ENCODE measurements at places on chromosomes 3 and 15.
A peak's percentile ranks its signal among the peaks of the same experiment; 100 is the strongest.

DNA sequence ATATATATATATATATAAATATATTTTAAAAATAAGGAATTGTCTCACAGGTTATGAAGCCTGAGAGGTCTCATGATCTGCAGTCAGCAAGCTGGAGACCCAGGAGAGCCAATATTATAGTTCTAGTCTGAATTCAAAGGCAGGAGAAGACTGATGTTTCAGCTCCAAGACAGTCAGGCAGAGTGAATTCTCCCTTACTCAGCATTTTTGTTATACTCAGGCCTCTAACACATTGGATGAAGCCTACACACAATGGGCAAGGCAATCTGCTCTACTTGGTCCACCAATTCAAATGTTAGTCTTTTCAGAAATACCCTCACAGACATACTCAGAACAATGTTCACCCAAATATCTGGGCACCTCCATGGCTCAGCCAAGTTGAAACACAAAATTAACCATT is 157.2 kb downstream of the GOLIM4 start:
- DNase-seq: no peak

DNA sequence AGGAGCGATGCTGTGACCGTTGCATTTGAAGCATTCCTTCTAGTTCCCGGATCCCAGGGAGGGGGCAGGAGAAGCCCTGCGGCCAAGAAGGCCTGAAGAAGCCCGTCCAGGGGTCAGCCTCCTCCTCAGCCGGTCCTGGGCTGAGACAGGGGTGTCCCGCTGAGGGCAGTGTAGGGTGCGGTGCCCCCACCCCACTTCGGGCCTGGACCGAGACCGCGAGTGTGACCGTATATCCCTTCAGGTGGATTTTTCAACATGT is 2.8 kb downstream of the OCA2 start:
- DNase-seq: no peak

DNA sequence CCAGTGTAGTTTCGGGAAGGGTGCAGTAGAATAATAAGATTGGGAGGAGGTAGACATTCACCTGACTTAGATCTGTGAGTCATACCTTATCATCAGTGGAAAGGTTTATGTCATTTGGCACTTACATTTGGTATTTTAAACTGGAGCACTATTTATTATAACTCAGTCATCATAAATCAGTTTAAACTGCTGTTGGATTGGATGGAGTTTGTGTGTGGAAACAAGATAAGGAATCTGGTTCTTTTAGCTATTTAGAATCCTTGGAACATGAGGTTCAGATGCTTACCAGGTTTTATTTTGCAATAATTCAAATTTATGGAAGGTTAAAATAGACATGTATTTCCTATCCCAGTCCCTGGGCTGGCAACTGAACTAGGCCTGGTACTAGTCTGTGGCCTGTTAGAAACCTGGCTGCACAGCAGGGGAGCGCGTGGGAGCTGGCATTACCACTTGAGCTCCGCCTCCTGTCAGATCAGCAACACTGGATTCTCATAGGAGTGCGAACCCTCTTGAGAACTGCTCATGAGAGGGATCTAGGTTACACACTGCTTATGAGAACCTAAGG is 34.5 kb downstream of the ZFAND6 start:
- peak; percentile 6 for DNase-seq

- no peak for DNase-seq
These were observed 20.3 kb downstream of the GPR160 start for GRCh38 chr3:170058127-170058526.

DNA sequence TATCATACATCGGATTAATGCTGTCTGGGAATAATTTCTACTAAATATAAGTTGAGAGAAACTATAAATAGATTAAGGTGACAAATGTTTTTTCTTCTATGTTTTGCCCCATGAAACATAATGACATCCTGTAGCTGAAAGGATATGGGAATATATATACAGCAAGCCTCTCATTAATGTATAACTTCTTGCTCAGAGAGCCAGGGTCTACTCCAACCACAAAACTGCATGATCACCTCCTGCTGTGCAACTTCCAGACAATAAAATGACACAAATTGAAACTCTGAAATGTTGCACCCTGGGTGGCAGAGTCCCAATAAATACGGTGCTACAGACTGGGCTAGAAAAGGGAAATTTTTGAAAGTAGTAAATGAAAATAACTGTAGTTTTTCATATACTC is 571.9 kb upstream of the CBLB start:
- no peak for DNase-seq

- no peak for DNase-seq
These were observed 110.5 kb upstream of the PTPRG start for GRCh38 chr3:61450866-61451265.

DNA sequence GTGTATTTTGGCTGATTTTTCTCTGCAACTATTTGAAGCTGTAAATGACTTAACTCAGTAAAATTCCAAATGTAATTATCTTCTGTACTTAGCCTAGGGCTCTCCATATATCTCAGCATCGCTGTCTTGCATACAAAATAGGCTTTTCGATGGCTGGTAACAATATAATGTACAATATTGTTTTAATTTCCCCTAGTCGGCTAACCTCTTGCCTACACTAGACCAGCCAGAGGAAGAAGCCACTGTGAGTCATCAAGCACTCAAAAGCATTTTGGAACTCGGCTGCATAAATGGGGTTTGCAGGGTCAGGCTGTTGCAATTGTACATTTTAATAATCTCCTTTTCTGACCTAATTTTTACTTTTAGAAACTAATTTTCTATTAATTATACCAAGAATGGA is 583.8 kb downstream of the FOXP1 start:
- DNase-seq: no peak

GRCh38 chr3:128319741-128320141 is 146.9 kb downstream of the DNAJB8 start:
- no peak for DNase-seq

- DNase-seq: no peak
These were observed 120.1 kb downstream of the ABHD5 start for GRCh38 chr3:43810797-43811196.

DNA sequence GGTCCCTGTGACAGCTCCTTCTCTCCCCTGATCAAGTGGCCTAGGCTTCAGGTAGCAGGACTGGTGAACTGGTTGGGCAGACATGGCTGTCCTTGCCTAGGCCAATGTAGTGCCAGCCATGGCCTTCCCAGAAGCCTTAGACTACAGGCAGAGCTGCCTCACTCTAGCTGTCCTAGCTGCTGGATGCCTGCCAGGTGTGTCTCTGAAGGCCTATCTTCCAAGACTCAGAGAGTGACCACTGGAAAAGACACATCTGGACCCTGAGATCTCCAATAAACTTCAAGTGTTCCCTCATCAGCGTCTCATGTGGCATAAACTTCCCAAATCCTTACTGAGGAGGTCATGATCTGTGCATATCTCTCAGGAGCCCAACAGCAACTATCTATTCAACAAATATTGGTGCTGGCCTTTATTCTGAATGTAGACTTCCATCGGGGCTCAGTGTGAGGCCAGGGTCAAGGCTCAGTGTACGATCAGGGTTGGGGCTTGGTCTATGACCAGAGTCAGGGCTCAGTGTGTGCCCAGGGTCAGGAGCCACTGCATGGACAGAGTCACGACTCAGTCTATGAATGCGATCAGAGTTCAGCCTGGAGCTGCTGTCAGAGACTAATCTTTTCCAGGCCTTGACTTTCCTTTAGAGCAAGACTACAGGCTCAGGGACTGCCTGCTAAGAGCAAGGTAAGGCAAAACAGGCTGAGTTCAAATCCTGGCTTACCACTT is 36.5 kb upstream of the INSYN1 start:
- no peak for DNase-seq

DNA sequence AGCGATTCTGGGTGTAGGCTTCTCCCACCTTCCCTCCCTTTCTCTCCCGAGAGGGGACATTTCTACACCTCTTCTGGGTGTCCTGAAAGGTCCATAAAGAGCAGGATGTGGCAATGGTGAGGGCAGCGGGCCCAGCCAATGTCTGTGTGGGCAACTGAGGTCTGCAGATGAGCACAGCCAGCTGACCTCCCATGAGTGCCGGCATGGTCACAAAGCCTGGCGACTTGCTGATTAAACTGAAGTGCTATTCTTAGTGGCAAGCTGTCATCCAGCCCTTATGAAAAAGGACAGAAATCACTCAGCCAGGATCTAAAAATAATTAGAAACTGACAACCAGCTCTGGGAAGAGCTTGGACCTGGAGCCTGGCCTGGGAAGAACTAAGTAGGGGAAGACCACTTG is 124.3 kb upstream of the RGMA start:
- no peak for DNase-seq

DNA sequence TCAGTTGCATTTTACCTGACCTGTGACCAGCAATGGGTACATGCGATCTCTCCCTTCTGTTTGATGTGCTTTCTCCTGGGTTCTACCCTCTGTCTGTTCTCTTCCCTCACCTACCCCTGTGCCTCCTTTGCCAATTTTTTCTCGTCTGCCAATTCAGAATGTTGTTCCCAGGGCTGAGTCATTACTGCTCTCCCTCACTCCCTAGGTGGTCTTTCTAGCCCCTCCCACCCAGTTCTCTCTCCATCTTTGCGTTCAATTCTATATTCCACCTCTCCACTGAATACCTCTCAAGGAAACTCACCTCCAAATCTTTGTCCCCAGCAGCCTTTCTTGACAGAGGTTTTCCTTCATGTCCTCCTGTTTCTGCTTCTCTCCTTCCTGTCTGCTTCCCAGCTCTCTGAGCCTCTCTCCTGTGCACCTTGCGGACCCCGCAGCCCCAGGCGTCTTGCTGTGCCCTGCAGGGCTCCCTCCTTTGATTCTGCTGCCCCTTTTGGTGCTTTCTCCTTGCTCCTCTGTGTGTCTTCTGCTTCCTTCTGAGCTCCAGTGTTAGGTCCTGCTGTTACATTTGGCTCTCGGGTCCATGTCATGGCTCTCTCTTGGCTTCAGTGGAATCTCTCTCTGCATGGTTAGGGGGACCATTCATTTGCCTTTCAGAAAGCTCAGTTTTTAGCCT is 398.2 kb upstream of the TPM1 start:
- no peak for DNase-seq

GRCh38 chr3:59308001-59308400 is 258.2 kb upstream of the CFAP20DC start:
- DNase-seq: no peak
